ENCODE measurements at places on chromosomes 6 and 20.

DNA sequence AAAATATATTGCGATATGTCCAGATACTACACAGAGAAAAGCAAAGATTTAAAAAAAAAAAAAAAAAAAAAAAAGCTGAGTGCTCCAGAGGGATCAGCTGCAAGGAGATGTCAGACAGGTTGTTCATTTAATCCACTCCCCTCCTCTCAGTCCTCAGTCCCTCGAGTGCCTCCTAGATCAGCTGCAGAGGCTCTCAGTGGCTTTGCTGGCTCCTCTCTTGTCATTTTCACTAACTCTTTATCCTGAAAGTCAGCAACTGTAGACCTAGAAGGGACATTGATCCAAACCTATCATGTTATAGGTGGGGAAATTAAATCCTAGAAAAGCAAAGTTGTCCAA, 61.6 kb downstream of the KIAA0319 start:
- DNase-seq: peak; percentile 6

GRCh38 chr20:47057661-47058060, 163.0 kb downstream of the EYA2 start:
- no peak for DNase-seq

DNA sequence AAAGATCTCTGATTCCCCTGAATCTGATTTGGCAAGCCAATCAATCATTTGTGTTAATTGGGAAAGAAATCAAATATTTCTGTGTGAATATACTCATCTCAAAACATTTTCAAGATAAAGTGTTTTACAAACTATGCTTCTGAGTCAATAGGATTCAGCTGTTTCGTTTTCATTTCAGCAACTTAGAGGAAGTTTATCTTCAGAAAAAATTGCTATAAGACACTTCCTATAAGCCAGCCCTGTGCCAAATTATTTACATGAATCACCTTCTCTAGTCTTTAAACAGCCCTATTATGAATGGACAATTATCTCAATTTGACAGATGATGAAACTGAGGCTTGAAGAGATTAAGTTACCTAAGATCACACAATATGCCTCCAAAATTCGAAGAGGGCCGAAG, 10.9 kb downstream of the DEFB129 start:
- DNase-seq: no peak

- no peak for DNase-seq
Measured at GRCh38 chr20:8301655-8302054, 169.6 kb downstream of the PLCB1 start.

DNA sequence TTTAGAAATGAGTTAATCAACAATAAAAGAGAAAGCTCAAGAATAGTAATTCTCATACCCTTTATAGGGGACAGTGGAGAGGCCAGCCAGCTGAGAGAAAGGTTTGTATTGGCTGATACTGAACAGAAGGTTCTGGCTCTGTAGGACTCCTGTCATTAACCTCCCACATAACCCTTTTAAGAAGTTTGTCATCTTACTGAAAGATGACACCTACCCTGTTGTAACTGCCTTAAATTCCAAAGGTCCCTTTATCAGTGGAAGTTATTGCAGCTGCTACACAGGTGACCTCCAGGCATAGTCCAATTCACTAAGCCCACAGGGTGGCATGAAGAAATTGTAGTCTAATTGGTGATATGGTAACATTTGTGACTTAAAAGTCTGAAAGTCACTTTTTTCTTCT, 790.1 kb downstream of the TENT5A start:
- DNase-seq: no peak

GRCh38 chr20:20782231-20782630, 69.8 kb upstream of the RALGAPA2 start:
- no peak for DNase-seq

DNA sequence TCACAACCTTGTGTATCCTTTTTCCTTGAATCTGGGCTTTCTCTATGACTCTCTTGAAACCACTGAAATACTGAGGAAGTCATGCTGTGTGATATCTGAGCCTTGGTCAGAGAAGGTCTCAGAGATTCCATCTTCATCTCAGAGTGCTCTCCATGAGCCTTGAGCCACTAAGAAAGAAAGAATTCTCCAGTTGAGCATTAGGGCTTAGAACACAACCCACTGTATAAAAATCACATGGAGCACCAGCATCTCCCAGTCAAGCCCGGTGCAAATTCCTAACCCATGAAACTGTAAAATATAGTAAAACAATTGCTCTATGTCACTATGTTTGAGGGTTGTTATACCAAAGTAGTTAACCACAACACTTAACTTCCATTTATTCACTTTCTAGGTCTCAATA, 181.4 kb downstream of the MOXD1 start:
- DNase-seq: no peak

DNA sequence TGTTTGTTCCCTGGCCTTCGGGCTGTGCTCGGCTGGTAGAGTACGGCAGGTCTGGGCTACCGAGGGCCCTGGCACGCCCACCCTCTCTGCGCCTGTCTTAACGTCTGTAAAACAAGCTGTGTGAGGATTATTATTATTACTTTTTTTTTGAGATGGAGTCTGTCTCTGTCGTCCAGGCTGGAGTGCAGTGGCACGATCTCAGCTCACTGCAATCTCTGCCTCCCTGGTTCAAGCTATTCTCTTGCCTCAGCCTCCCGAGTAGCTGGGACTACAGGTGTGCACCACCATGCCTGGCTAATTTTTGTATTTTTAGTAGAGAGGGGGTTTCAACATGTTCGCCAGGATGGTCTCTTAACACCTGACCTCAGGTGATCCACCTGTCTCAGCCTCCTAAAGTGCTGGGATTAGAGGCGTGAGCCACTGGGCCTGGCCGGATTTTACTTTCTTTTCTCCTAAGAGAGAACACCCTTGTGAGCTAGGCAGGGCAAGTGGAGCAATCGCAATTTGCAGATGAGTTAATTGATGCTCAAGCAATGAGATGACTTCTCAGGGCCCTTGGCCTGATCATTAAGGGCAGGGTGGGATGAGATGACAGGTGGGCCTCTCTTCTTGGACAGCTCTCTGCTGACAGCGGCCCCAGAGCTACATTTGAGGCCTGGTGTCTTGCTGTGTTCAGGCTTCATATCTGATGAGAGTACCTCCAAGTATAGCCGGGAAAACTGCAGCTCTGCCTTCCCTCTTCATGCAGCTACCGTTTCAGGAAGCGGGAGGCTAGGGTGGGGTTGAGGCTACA, 859 bp upstream of the SMIM29 start:
- DNase-seq: no peak

DNA sequence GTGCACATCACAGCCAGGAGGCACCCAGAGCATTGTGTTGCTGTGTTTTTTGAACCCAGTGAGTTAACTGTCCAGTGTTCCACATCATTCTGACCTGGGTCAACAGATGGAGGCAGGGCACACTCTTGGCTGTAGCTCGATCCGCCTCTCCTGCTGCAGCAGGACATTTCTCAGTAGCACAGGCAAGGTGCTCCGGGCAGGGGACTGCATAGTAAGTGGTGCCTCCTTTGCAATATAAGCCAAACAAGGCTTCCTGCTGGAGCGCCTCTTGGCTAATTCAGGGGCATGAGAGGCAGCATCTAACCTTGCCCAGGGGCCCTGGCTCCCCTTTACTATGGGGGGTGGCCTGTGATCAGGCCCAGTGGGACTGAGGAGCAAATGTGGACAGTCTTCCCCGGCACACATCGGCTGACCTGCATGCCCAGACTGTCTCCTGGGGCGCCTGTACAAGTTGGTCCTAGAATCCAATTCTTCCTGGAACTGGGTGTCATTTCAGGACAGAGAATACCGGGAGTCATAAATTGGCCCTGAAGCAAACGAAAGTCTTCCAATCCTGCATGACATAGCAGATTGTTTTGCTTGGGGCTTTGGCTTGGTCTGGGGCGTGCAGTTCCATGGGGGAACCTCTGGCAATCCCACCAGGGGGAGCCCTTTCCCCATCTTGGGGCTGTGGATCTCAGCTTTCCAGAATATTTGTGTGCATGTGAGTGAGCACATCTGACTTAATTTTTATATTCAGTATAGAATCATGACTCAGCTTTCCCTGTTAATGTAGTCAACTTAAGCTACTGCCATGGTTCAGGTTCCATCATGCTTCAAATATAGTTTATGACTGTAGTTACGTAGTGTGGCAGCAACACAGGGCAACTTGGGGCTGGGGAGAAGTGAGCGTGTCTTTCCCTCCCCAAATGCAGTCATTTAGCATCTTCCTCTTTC, 56.0 kb upstream of the DDR1 start:
- DNase-seq: peak; percentile 53

DNA sequence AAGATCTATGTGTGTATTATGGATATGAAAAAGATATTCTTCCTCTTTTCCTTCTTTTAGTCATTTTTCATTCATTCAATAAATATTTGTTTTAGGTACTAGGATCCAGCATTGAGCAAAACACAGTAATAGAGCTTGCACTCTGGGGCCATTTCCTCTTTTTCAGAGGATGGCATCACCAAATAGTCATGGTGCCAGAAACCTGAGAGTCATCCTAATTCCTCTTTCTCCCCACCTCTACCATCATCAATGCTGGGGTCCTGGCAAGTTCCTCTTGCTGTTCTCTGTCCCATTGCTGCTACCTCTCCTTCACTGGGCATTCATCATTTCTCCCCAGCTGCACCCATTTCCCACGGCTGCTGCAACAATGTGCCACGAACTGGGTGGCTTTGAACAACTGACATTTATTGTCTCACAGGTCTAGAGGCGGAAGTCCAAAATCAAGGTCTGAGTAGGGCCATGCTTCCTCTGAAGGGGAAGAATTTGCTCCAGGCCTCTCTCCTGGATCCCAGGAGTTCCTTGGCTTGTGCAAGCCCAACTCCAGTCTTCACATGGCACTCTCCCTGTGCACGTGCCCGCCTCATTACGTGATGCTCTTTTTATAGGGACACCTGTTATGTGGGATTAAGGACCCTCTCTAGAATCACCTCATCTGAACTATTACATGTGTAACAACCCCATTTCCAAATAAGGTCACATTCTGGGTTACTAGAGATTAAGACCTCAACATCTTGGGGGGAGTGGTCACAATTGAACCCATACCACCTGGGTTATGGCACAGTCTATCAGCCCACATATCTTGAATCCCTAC, 9.5 kb upstream of the IGF2R start:
- no peak for DNase-seq

GRCh38 chr20:32798046-32798981, 21.4 kb upstream of the MAPRE1 start:
- no peak for DNase-seq

- no peak for DNase-seq
Measured at GRCh38 chr6:149544646-149545257, 1.1 kb downstream of the PPIL4 start.

DNA sequence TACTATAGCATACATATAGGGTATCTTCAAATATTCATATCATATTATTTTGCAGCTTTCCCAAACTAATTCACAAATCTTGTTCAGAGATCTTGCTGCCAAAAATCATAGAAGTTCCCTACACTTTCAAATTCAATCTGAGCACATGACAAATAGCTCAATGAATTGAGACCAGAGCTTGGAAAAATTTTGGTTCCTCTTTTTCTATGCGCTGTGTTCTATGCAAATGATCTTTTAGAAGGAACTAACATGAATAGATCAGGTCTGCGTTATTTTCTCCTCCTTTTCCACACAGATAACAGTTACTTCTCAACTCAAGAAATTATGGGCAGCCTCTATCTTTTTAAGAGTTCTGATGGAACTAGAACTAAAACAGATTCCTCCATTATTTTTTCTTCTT, 316.3 kb downstream of the ARHGAP18 start:
- DNase-seq: no peak

- DNase-seq: no peak
Measured at GRCh38 chr6:27290065-27290849, 21.8 kb downstream of the POM121L2 start.

DNA sequence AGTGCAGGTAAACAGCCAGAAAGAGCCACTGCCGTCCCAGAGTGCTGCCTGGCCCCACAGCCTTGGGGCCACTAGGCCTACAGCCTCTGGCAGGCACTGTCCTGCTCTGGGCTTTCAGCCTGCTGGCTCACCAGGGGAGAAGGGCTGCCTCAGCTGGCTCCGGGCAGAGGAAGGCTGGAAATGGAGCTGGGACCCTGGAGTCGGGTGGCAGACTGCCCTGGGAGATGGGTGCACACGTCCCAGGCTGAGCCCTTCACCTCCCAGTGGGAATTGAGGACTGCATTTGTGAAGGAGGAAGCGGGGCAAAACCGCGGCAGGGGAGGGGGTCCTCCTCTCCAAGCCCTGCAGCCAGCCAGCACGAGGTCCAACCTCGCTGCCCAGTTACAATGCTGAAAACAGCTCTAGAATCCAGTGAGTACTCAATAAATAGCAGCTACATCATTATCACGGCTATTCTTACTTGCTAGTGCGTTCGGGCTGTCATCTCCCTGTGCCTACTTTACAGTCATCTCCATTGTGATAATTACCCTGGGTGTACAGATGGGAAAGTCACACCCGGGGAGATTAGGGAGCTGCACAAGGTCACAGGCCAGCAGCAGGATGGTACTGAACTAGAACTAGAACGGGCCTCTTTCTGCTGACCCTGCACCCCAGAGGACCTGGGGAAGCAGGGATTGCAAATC, 13.1 kb downstream of the ACSS1 start:
- no peak for DNase-seq

DNA sequence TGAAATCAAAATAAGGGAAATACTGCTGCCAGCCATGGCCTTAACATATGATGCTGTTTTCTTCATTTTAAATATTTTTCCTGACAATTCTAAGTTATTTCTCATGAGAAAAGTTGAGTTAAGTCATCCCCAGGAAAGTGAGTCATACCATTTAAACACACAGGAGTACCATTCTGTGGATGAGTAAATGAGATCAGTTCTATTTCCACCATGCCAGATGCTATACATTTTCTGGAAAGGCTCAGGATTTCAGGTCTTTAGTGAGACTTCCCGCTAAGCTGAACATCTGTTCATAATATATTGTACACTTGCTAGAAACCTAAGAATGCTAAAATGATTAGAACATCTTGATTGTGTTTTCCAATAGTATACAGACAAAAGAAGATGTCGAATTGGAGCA, 256.2 kb upstream of the MANEA start:
- no peak for DNase-seq

DNA sequence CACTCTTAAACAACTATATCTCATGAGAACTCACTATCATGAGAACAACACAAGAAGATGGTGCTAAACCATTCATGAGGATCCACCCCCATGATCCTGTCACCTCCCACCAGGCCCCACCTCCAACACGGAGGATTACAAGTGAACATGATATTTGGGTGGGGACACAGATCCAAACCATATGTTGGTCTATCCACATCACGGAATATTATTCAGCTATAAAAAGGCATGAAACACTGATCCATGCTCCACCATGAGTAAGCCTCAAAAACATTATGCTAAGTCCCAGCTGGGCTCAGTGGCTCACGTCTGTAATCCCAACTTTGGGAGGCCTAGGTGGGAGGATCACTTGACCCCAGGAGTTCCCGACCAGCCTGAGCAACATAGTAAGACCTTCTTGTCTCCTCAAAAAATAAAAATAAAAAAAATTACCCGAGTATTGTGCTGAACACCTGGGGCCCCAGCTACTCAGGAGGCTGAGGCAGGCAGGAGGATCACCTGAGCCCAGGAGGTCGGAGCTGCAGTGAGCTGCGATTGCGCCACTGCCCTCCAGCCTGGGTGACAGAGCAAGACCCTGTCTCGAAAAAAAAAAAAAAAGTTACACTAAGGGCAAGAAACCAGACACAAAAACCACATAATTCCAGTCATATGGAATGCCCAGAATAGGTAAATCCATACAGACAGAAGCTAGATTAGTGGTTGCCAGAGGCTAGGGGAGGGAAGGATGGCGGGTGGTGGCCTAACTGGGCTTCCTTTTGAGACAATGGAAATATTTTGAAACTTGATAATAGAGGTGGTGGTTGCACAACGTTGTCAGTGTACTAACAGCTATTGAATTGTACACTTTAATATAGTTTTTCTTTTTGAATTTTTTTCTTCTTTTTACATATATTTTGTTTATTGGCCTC, 43.1 kb downstream of the ZNF217 start:
- no peak for DNase-seq

- DNase-seq: no peak
Measured at GRCh38 chr6:125797886-125798444, 7.2 kb downstream of the NCOA7 start.

Data from NCI-H2081 (cell line).